ENCODE measurements at places on chromosomes 6 and 20.

- no peak for DNase-seq
Observed at GRCh38 chr6:41171908-41172307, 9.0 kb upstream of the TREM2 start.

GRCh38 chr6:36544228-36544627 lies 3.1 kb downstream of the STK38 start:
- no peak for DNase-seq

DNA sequence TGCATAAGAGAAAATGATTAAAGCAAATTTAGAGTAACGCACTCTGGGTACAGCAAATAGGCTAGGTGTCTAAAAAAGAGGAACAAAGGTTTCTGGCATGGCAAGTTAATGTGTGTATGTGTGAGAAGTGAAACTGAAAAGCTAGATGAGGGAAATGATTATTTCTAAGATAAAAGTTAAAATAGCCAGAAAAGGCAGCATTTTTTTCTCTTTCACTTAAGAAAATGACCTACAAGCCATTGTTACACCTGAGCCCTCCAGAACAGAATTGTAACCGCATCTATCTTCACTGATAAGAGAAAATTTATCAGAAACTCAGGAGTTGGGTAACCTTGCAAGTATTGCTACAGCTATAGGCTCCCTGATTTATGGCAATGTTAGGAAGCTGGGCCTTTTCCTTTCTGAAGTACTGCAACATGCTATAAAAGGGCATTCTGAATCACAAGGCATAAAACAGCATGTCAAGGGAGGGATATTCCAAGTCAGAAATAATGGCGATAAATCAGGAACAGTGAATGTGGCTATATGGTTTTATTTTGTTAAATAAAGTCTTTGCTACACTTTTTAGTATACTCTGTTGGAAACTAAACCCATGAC lies 395.3 kb downstream of the TBC1D32 start:
- DNase-seq = no peak

- no peak for DNase-seq
Observed at GRCh38 chr6:31580807-31581433, 1.3 kb downstream of the LTB start.

DNA sequence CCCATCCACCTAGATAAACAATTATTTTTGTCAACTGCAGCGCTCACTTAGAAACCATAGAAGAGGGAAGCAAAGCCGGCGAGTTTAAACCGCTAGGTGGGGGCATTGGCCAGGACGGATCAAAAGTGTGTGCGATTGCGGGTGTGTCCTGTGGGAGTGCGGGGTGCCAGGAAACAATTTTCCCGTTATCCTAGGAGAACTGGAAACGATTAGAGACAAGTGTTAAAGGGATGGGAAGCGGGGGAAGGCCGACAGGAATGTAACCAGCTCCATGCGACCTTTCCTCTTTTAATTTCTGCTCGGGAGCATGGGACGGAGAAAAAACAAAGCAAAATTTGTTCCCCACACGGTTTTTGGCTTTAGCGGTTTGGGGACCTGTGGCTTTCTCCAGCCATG lies 2.8 kb upstream of the HTR1B start:
- DNase-seq = no peak

GRCh38 chr20:57877131-57877824 lies 167.5 kb upstream of the PMEPA1 start:
- DNase-seq = no peak

Data from smooth muscle cell of the brain vasculature (primary cell).